ENCODE measurements at places on chromosomes 2 and 18.

DNA sequence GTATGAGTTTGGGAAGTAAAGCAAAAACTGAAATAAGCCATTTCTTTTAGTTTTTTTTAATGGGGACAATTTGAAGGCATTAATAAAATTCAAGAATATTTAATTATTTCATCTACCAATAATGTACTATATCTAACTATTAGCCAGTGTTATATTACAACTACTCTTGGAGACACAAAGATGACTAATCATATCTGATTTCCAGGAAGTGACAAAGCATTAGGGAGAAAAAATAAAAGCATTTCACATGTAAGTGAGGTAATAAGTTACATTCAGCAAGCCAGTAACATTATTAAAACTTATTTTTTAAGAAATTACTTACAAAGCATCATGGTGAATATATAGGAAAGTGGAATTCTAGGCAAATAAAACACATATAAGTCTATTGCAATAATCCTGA is 781.3 kb upstream of the NRXN1 start:
- DNase-seq, result no peak

DNA sequence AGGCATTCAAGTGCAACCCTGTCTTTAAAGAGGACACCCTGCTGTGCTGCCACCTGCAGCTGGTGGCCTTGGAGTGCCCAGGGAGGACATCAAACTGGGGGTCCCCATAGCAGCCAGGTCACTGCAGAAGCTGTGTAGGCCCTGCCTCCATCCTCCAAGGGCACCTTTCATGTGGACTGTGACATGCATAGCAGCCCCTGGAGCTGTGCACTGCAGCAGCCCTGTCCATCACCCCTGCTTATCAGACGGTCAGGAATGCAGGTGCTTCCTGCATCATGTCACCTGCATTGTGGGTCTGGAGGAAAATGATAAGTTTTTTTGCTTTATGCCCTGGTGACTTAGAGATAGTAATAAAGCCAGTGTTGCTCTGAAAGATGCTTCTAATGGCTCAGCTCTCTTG is 155.7 kb downstream of the DYSF start:
- DNase-seq, result no peak

DNA sequence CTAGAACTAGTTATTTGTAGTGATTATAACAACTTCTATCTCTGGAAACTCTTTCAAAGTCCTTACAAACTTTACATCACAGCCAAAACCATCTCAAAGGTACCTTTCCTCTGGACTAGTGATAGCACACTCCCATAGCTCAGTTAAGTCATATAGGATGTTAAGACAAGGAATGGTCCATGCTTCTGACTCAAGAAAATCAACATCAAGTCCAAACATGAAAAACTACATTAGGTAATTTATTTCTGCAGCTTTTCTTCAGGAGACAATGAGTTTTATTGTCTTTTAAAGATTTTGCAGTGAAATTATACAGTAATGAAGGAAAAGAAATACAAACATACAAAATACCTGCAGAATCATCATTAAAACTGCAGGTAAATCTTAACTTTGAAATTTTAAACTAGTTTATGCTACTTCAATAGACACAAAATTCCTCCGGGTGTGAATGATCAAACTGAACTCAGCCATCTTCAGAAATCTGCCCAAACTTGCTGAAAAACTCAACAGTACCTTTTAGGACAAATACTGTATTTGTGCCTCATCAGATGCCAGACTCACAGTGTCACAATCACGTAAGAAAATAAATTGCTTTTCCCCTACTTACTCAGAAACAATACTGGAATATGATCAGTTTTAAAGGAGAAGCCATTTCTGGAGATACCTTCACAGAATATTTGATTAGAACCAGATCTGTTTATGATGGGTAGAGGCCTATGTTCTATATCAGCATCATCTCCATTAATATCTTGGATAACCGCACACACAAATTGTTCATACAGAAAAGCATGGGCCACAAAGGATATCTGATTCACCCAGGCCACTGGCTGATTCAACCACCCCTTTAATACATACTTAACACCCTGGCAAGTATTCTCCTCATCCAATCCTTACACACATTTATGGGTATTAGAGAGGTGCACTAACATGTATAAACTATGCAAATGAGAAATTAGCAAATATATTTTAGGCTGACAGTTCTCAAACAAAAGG is 2.6 kb downstream of the TMEM131 start:
- DNase-seq, result no peak

DNA sequence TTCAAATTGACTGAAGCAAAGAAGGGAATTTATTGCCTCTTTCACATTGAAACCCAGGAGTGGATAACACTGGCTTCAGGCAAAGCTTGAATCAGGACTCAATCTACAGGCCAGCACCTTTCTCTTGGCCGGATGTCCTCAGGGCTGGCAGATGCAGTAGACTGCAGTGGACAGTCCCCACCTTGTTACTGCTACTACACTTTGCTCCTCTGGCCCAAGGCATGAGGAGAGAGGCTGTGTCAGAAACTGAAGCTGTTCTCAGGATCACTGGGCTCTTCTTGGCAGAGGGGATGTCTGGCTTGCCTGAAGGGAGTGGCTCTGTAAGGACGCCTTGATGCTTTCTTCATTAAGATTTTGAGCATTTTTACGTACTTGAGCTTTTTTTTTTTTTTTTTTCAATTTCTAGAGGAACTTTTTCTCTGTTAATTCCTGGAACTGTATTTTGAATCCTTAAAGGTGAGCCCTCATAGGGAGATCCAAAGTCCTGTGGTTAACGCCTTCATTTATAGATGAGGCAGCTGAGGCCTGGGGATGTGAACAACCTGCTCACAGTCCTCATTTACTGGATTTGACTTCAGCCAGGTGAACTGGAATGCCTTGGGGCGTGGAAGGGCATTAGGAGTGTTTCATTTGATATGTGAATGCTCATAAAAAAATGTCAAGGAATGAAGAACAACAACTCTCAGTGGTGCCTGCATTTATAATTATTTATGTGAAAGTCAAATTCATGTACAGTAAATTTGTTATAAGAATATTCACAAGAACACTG is 36.6 kb downstream of the CASP10 start:
- no peak for DNase-seq

- DNase-seq, result no peak
Measured at GRCh38 chr2:149906886-149907285, 319.3 kb upstream of the MMADHC start.
